ENCODE measurements at places on chromosomes 7 and 10. TPM values are rescaled to one million over a fixed set of nuclear protein-coding genes. Genes with fewer than 3 reads are reported as not detected.

DNA sequence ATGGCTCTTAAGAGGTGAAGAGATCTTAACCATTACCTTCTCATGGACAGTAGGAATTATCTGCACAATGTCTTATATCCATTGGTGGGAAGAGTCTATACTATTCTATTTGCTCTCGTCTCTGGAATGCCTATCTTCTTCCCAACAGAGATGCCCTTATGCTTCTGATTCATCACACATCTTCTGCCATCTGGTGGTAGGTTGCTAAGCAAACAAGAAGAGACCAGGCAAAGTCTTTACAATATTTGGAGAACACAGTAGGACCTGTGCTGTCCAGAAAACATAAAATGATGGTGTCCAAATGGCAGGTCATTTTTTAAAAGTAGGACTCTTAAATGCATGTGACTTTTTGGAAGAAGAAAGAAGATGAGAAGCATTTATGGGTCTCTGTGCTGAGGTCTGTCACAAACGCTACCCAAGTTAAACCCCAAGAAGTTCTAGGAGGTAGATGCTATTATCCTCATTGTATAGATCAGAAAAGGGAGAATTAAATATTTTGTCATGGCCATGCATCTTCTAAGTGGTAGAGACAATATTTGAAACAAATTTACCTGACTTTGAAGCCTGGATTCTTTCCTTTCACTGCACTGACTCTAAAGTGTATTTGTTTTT lies 67.8 kb upstream of the NXPH1 start:
- no peak for DNase-seq

GRCh38 chr7:158812684-158813083 lies 16.6 kb downstream of the ESYT2 start:
- no peak for DNase-seq

DNA sequence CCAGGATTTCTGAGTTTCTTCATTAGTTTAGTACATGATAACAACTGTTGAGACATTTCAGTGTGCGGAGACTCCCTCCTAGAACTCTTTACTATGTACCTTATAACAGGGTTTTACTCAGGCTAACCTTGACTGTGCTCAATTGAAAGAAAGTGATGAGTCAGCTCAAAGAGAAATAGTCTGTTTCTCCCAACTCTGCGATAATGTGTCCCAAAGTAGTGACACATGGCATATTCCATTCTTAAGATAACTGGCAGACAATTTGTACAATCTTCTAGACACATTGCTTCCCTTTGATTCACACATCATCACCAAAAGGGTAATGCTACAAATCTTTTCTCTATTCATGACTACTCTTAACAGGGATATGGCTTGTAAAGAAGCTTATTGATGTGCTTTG lies 645.2 kb downstream of the AUTS2 start:
- DNase-seq = no peak

DNA sequence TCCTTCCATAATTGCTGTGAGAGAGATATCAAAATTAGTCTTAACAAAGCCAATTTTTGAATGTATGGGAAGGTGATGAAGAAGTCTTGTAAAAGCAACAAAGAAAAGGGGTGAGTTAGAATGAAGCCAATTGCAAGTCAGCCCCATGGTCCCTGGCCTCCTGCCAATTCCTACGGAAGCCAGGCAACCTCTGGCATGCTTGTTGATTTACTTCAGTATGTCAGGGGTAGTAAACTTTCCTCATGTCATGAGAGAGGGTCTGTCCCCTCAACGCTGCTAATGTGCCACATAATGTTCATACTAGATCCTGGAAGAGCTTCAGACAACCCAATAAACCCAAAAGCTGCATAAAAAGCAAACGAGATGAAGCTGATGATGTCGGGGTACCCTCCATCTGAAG lies 159.1 kb upstream of the YAE1 start:
- DNase-seq = no peak

Gene EBLN1
- not detected for polyA plus RNA-seq

- no peak for DNase-seq
Observed at GRCh38 chr7:102096706-102097427, 189.8 kb upstream of the SH2B2 start.

GRCh38 chr7:97422046-97422445 lies 304.5 kb downstream of the SDHAF3 start:
- DNase-seq = no peak

Gene COBL
- polyA plus RNA-seq = not detected

DNA sequence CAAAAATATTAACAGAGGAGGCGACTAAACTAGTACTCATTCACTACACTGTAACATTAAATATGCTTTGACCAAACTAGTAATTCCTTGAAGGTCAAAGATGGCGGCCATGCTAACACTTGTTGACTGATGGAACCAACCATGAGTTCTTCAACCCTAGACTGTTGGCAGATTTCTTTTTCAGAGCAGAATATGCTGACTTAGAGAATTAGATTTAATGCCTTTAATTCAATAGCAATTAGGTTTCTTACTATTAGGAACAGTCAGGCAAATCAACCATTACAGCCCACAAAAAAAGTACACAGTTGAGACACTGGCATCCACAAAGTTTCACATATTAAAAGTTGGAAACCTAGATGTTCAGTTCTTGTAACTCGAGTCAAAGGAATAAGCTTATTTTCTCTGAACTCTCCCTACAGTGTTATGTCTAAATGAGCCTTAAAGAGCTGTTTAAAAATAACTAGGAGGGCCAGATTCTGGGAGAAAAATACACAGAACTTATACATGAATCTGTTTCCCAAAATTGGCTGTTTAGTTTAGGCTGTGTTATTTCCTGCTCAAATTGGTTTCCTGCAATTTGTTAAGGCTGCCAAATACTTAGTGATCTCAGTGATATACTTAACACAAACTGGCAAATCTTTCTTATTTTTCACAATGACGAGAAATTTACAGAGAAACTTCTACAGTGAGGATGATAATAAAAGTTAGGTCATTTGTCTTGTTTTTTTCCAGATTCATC lies 17.6 kb downstream of the CHCHD3 start:
- no peak for DNase-seq

DNA sequence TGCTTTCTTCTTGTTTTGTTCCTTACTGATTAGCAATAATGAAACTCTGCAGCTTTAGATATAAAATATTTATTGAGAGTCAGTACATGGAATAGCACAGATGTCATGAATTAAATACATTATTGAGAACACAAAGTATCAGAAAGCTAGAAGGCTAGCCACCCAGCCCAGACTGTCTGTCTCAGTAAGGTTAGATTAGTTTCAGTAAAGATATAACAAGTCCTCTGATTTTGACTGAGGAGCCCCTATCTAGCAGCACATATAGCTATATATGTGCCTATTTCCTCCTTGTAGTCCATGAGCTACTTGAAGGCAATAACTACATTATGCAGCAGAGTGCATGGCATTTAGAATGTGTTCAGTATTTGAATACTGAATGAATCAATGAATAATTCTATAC lies 81.3 kb downstream of the NRCAM start:
- DNase-seq = no peak

GRCh38 chr7:67821116-67821515 lies 824.5 kb downstream of the TYW1 start:
- DNase-seq = no peak
